ENCODE measurements at places on chromosomes 2 and 18.
A peak's percentile ranks its signal among the peaks of the same experiment; 100 is the strongest.

- DNase-seq = peak; percentile 33
These were observed 463 bp downstream of the PPP1CB start for GRCh38 chr2:28751956-28752630.

- no peak for DNase-seq
These were observed 274.9 kb upstream of the TCF4 start for GRCh38 chr18:55862693-55863390.

- DNase-seq = no peak
These were observed 403.7 kb downstream of the CCDC85A start for GRCh38 chr2:56587456-56587855.

DNA sequence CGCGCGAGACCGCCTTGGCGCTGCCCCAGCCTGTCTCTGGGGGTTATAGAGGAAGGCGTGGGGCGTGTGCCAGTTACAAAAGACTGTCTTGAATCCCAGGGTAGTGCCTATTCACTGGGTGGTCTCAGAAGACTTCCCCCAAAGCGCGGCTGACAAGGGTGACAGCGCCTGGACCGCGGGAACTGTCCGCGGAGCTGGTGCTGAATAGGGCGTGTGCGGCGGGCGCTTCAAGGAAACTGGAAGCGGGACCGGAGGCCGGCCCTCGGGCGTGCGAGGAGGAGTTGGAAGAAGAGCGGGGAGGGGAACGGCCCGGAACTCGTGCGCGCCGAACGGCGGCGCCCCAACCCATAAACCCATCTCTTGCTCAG, 2.3 kb downstream of the EGR4 start:
- peak; percentile 60 for DNase-seq
